ENCODE measurements at places on chromosomes 13 and 19.

DNA sequence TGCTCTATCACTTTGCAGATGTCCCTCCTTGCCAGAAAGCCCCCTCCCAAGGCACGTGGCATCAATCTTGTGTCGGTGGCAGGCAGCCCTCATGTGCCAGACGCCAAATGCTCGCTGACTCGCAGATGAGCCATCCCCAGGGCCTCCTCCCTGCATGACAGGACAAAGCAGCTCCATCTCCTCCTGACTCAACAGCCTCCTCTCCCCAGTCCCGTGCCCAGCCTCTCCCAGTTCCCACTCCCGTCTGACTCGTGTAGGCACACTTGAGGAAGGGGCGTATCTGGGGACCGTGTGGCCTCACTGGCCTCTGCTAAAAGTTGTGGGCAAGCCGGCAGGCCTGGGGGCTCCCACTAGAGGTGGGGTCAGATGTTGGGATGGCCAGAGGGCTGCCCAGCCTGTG is 133.6 kb downstream of the STK24 start:
- DNase-seq, result peak; percentile 58

DNA sequence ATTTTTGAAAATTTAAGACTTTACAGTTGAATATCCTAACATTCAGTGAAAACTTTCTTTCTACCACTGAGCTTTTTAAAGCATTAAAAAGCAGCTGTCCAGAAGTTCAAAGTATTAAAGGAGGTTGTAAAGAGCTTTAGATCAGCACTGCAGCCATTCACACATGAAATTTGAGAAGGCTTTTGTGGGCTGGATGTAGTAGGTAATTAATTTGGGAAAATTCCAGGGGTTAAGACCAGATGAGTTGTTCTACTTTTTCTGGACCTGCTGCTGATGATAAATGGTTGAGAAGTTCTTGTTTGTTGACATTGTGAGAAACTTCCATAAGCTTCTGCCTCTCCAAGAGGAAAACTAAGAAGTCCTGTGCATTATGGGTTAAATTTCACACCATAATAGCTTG is 1779.6 kb upstream of the PRR20A start:
- no peak for DNase-seq

- DNase-seq, result no peak
Observed at GRCh38 chr13:109933476-109933875, 147.1 kb upstream of the IRS2 start.

DNA sequence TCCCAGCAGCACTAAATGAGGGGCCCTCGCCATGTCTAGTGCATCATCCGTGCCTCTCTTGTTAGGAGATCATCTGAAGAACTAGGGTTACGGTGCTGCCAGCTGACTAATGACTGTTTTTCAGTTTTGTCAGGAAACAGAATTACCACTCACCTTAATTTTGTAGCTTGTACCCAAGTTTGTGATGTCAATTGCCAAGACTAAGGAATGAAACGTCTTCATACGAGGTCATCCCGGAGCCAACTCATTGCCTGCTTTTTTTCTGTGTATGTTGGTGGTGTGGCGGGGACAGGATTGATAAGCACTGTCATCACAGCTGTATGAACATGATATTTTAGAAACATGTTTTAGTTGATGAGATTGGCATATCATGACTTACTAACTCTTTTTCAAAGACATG is 100.6 kb downstream of the TNFRSF19 start:
- DNase-seq, result no peak

DNA sequence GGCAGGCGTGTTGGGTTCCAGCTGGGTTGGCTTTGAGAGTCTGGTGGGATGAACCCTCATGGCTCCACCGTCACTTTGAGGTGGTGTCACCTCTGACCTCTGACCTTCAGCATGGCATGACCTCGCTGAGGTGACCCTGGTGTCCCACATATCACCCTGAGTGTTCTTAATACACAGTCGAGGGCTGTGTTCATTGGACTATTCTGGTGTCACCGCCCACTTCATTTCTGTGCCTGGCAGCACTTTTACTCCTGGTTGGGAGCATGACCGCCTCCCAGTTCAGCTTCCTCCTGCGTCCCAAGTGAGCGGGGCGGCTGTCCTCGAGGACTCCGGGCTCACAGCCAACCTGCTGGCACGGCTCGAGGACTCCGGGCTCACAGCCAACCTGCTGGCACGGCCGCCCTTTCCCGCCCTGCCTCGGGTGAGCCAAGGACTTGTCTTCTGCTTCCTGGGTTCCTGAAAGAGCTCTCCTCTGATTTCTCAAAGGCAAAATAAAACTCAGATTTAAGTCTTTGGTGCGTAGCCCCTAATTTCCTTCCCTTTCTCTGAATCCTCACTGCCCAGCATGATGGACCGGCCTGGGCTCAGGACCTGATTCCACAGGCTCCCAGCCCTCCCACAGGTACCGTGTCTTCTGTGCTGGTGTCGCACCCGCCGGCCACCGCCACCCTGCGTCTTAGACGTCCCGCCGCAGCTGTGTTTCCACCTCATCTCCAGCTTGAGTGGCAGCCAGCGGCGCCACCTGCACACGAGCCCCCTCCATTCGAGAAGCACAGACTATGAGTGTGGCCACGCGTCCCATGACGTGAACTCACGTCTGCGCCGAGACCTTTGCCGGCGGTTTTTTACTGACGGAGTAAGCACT is 10.4 kb downstream of the ATP4B start:
- peak; percentile 21 for DNase-seq

Data from GM04503 (cell line).